Stimulated activated CD4-positive, alpha-beta T cell treated with anti-CD3 and anti-CD28 coated beads, Interleukin-12 subunit alpha, Interleukin-12 subunit beta, amount 100 ng/mL, for 48 hours (primary cell): ENCODE measurements at places on chromosomes 7 and 10.

DNA sequence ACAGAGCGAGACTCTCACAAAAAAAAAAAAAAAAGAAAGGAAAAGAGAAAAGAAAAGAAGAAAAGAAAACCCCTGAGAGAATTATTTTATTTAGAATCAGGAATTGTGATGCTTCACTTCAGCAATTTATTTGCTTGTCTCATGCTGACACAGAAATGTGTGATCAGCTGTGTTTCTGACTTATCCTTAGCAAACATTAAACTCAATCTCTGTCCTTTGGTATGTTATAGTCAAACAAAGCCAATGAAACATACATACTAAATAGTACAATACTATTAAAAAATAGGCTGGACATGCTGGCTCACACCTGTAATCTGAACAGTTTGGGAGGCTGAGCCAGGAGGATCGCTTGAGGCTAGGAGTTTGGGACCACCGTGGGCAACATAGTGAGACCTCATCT, 733.0 kb upstream of the FZD8 start:
- no peak for DNase-seq

DNA sequence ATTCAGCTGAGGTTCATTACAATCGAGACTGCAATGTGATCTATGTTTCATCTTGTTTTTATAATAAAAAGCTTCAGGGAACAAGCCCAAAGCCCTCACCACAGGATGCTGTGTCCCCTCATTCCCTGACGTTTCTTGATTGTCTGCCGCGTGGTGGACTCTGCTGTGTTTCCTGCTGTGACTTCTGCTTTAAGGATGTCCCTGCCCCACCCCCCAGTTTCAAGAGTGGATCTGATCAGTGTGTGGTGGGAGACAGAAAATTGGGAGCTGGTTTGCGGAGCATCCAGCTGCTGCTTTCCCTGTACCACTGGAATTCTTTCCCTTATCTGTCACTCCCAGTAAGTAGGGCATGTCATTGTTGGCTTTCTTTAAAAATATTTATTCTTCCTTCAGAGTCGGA, 86.2 kb downstream of the CREM start:
- DNase-seq, result no peak

GRCh38 chr7:84454174-84454959, 259.8 kb upstream of the SEMA3A start:
- no peak for DNase-seq

DNA sequence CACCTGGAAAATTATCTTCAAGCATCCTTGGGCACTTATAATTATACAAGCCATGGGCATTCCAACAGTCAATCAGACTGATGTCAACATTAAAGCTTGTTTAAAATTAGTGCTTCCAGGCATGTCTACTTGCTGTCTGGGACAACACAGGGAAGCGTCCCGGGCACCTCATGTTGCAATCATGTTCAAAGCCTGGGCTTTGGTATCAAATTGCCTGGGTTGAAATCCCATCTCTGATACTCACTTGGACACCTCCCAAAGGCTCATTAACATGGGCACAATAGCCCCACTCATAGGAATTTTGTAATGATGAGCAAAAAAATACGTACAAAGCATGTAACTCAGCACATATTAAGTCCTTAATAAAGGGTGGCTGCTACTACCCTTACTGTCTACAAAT, 14.4 kb downstream of the AIFM2 start:
- no peak for DNase-seq

GRCh38 chr7:50331564-50332208, 27.2 kb downstream of the IKZF1 start:
- DNase-seq, result no peak

DNA sequence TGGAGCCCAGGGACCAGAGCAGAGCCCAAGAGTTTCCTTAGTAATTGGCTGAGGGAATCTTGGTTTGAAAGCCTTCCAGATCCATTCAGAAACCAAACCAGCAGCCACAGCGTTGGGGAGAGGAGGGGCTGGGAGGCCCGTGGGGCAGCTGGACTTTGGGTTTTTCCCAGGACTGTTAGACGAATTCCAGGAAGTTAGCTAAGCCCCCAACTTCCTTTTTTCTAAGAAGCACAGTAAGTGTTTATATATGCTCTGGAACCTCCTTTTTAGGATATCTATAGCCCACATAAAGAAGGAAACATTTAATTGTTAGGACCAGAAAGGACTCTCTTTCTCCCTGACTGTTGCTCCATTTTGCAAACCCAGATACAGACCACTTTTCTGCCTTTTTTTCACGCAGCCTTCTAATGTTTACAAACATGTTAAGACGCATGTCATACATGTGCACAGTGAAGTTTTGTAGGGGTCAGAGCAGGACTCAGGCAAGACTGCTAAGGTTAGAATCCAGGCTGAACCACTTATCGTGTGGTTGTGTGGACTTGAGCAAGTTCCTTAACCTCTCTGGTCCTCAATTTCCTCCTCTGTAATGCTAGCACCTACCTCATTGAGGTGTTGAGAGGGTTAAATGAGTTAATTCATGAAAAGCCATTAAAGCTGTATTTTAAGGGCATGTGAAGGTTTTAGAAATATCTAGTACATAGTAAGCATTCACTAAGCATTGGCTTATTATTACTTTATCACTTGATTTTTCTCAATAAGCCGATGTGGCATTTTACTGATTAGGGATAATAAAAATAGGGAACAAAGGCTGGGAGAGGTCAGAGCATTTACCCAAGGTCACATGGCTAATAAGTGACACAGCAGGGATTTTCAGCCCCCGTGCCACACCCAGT, 42.4 kb downstream of the TBATA start:
- no peak for DNase-seq
